ENCODE measurements at places on chromosomes 6 and 20. TPM values are rescaled to one million over a fixed set of nuclear protein-coding genes. Genes with fewer than 3 reads are reported as not detected.

The LRRC1 gene
- 7.2 TPM for polyA plus RNA-seq

The TAAR1 gene
- not detected for polyA plus RNA-seq

The PPP1R3G gene
- 0.08 TPM for polyA plus RNA-seq

The PI3 gene
- 0.40 TPM for polyA plus RNA-seq

The SRMS gene
- polyA plus RNA-seq = not detected

The SEL1L2 gene
- polyA plus RNA-seq = not detected

The HCK gene
- 2.1 TPM for polyA plus RNA-seq

The TPD52L1 gene
- polyA plus RNA-seq = 22.0 TPM

The B3GAT2 gene
- 0.12 TPM for polyA plus RNA-seq

The RHAG gene
- polyA plus RNA-seq = not detected

The DCDC2 gene
- polyA plus RNA-seq = 13.1 TPM

The GJA10 gene
- not detected for polyA plus RNA-seq

The PCED1A gene
- 104 TPM for polyA plus RNA-seq

The C20orf141 gene
- polyA plus RNA-seq = 0.19 TPM

The MOCS1 gene
- polyA plus RNA-seq = 6.9 TPM

The ANKEF1 gene
- polyA plus RNA-seq = 3.1 TPM

The SLC22A16 gene
- polyA plus RNA-seq = 0.26 TPM

The XKR7 gene
- polyA plus RNA-seq = 1.2 TPM

The NHSL1 gene
- 3.5 TPM for polyA plus RNA-seq

The ZBTB46 gene
- polyA plus RNA-seq = 3.6 TPM

The ISM1 gene
- 1.4 TPM for polyA plus RNA-seq

The WRNIP1 gene
- 45.7 TPM for polyA plus RNA-seq

The GSTA1 gene
- 73.4 TPM for polyA plus RNA-seq

The SLA2 gene
- polyA plus RNA-seq = 0.19 TPM

The ALDH8A1 gene
- polyA plus RNA-seq = 0.99 TPM

The LGSN gene
- polyA plus RNA-seq = 0.04 TPM

The RCAN2 gene
- 19.0 TPM for polyA plus RNA-seq

The UBD gene
- 4.4 TPM for polyA plus RNA-seq

The MPIG6B gene
- polyA plus RNA-seq = 0.05 TPM

The LHFPL5 gene
- polyA plus RNA-seq = 3.3 TPM

The TREM1 gene
- polyA plus RNA-seq = 0.08 TPM

The SOX18 gene
- 6.1 TPM for polyA plus RNA-seq

The LSM14B gene
- 8.4 TPM for polyA plus RNA-seq

The SIRPD gene
- not detected for polyA plus RNA-seq

The RBM24 gene
- polyA plus RNA-seq = 0.38 TPM

The LY6G6C gene
- not detected for polyA plus RNA-seq
